Stromal cell of bone marrow (primary cell): ENCODE measurements at places on chromosomes 6 and 20.

- no peak for DNase-seq
These were observed 46.6 kb downstream of the PRSS35 start for GRCh38 chr6:83558975-83559374.

GRCh38 chr6:155212616-155213380 lies 51.0 kb upstream of the CLDN20 start:
- DNase-seq, result no peak

DNA sequence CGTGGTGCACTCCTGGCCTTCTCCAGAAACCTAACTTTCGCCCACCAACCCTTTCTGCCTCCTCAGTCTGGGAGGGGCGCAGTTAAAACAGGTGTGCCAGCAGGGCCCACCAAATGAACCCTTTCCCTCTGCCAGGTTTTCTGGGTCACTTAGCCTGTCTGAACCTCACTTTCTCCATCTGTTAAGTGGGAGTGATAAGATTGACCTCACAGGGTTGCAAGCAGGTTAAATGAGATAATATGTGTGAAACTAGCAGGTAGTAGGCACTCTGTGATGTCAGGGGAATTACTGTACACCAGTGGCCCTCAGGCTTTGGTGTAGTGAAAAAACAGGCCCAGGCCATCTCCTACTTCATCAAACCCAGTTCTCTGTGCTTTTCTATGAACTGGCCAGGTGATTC lies 14.1 kb downstream of the BNIP5 start:
- DNase-seq, result no peak

DNA sequence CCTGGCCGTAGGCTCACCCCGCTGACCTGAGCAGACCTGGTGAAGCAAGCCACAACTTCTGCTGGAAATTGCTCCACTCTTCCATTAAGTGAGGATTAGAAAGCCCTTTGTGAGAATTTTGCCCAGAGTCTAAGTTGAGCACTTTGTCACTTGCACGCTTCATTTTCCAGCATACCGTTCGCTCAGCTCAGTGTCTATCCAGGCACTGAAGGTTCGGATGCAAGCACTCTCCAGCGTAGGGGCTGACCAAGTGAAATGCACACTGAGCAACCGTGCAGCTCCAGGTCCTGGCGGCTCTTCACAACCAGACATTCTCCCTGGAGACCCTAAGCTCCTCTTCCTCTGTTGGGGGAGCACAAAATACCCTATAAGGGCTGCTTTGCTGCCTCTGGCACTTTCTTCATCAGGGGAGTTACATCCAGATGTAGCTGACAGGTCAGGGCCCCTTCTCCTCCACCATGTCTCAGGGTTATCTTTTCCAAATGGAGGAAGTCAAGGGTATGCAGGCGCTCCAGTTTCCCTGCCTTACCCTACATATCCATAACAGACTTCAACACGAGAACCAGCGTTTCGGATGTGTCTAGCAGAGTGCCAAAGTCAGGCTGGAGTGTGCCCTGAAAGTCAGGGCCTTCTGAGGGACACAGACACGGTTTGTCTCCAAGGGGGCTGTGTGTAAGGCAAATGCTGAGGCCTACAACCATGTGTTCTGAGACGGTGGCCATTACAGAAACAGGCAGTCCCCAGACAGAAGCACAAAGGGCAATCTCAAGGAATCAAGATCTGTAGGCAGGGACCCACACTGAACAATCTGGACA lies 146.7 kb upstream of the AFDN start:
- no peak for DNase-seq

- no peak for DNase-seq
These were observed 2.8 kb downstream of the CDC25B start for GRCh38 chr20:3798908-3799248.

DNA sequence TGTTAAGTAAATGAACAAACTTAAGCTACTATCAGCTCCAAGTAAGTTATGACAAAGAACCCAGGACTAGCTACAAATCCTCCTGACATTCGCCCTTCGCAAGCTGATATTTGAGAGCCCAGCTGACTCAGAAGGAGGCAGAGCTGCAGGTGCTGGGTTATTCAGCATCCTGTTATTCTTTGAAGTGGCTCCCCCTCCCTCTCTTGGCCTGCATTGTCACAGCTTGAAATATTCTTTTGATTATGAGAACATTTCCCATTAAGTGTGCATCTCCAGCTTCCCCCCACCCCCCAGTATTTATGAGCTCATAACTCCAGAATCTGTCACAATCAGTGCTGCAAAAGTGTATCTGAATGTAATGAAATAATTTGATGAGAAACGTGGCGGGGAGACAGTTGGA lies 78.8 kb upstream of the RALY start:
- no peak for DNase-seq
